ENCODE measurements at places on chromosomes 2 and 18.

- DNase-seq = no peak
These were observed 9.0 kb upstream of the CIB4 start for GRCh38 chr2:26649992-26650712.

- peak; percentile 41 for DNase-seq
These were observed 32.3 kb downstream of the COPS8 start for GRCh38 chr2:237118025-237118424.

- DNase-seq = no peak
These were observed 186.4 kb upstream of the FAM98A start for GRCh38 chr2:33785201-33786106.

GRCh38 chr18:48600456-48601090 is 61.7 kb downstream of the CTIF start:
- no peak for DNase-seq
